ENCODE measurements at places on chromosomes 12 and 14.

GRCh38 chr14:93369713-93370266, 22.8 kb downstream of the COX8C start:
- DNase-seq = no peak

DNA sequence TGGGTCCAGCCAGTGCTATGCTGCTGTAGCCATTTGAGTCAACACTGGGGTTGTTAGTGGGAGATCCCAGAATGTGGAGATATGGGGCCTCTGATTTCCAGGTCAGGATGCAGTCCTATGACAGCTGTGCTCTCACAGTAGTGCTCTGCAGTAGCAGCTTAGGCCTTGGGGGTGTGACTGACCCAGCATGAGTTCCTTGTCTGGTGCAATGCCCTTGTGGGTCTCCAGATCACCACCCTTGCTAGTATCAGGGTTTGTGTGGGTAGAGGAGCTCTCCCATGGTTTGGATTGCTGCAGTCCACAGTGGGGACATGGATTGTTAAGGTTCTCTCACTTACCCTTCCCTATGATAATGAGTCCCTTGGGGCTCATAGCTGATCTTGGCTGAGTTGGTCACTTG, 113.7 kb downstream of the RAD51B start:
- DNase-seq = no peak

- DNase-seq = no peak
These were observed 245.7 kb downstream of the FUT8 start for GRCh38 chr14:65658202-65658601.

GRCh38 chr12:32756476-32757066, 874 bp upstream of the YARS2 start:
- DNase-seq = no peak

GRCh38 chr14:61331992-61332657, 10.7 kb downstream of the PRKCH start:
- no peak for DNase-seq

- DNase-seq = no peak
These were observed 1279.1 kb upstream of the FLRT2 start for GRCh38 chr14:84250893-84251292.

- no peak for DNase-seq
These were observed 57.3 kb downstream of the NTN4 start for GRCh38 chr12:95733141-95733825.
